ENCODE measurements at places on chromosomes 3 and 15.

- DNase-seq = no peak
Observed at GRCh38 chr3:105414841-105415240, 48.1 kb downstream of the ALCAM start.

- DNase-seq = no peak
Observed at GRCh38 chr3:144553301-144553700, 581.7 kb downstream of the DIPK2A start.

- no peak for DNase-seq
Observed at GRCh38 chr3:69174871-69175737, 52.7 kb upstream of the LMOD3 start.

DNA sequence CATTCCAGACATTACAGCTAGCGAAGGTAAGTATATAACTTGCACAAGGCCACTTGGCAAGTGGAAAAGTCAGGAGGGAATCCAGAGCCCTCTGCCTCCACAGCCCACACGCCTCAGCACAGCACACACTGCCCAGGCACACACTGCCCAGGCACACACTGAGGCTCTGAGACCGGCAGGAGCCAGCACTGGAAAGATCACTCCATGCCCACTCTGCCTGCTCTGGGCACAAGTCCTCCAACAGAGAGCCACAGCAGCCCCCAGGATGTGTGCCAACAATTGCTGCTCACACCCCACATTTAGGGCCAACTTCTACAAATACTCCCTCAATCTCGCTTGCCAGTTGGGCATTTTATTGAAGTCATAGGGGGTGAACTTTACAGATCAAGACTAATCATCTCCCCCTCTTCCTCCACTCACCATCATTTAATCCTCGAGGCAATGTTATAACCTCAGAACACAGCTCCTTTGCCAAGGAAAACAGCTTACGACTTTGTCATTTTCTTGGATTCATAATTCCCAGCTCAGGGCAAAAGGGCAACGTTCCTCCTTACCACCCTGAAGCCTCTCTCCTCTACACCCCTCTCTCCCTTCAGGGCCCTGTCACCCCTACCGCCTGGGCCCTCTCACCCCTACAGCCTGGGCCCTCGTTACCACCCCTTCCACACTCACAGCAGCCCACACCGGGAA, 53.0 kb upstream of the TPM1 start:
- DNase-seq = no peak

DNA sequence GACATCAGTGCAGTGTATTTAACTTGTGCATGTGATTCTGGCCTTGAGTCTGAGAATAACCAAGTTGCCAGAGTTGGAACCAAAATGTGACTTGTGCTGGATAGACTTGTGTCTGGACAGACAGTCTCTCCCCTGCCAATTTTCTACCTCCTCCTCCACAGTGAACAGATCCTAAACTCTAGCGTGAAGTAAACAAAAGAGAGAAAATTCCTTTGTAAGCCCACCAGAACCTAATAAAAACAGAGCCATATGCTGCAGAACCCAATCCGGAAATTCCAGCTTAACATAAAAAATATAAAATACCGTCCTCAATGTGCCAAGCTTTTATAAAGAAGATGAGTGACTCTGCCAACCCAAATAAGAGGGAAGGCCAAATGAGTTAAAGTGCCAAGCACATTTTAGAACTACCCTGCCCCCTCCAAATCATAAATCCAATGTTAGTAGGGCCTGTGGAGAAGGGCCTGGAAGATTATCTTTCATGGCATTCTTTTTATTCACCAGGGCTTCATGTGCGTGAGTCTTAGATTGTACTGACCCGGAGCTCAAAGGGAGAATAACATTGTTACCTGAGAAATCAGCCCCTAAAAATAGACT, 344.6 kb upstream of the PROK2 start:
- no peak for DNase-seq

DNA sequence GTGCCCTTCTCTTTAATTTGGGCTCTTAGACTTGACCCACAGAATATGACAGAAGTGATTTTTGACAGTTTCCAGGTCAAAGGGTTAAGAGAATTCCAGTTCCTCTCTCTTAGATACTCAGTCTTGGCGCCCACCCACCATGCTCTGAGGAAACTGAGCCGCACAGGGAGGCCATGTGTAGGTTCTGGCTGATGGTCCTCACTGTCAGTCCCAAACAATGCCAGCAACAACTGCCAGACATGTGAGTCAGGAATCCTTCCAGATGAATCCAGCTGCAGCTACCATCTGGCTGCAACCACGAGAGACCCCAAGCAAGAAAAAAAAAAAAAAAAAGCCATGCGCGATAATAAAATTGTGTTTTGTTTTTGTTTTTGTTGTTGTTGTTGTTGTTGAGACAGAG, 326.6 kb downstream of the MAGI1 start:
- no peak for DNase-seq

- peak; percentile 80 for DNase-seq
Observed at GRCh38 chr3:72152551-72153476, 367.9 kb upstream of the PROK2 start.

GRCh38 chr15:50773389-50773788, 7.9 kb upstream of the SPPL2A start:
- no peak for DNase-seq

- no peak for DNase-seq
Observed at GRCh38 chr3:132262956-132263355, 54.3 kb upstream of the ACP3 start.

GRCh38 chr3:48661501-48662144, 1.1 kb downstream of the CELSR3 start:
- DNase-seq = peak; percentile 68

DNA sequence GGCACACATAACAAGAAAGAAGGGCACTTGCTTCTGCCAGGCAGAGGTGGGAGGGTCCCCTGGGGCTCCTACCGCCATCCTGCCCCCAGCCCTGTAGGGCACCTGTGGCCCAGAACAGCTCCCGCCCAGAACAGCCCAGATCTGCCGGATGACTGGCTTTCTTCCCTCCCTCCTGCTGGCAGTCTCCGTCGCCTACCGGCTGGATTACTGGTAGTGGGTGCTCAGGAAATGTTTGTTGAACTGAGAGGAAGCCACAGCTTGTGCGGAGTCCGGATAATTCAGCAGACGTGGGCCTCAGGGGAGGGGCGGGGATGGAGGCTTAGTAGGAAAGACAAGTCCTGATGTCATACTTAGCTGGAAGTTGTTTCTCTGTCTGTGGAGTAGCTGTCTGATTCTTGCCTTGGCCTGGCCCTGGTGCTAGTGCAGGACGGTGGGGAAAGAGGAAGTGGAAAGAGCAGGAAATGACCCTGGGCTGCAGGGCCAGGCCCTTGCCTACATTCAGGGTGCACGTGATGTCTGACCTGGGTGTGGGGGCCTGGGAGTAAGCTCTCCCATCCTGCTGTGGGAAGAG, 6.7 kb downstream of the CCDC9B start:
- DNase-seq = no peak

DNA sequence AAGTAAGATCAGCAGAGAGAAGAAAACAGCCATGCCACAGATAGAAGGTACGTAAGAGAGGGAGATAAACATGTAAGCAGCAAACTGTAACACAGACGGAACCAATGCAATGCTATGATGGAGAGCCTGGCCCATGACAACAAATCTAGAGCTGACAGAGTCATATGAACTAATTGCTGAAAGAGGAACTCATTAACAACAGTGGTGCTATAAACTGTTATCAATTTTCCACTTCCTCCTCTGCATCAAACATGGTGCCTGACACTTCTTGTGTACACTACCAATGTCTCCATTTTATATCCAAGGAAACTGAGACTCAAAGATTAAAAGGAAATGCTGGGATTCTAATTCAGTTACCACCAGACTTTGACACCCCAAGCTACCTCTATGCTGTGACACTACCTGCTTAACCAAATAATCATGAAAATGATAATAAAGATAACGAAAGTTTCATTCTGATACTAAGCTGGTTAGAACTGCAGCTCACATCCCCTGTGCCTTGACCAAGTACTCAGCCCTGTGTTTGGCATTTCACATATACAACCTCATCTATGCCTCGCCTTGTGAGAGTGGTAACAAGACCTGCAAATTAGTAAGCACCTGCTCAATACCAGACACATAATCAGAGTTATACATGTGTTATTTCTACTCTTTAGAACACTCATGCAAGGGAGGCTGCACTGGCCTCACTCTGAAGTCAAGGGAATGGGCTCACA, 79.3 kb downstream of the ANO10 start:
- DNase-seq = no peak

- DNase-seq = no peak
Observed at GRCh38 chr3:98759629-98760028, 3.5 kb upstream of the ST3GAL6 start.

GRCh38 chr3:56467801-56468183, 475 bp downstream of the ERC2 start:
- DNase-seq = no peak

DNA sequence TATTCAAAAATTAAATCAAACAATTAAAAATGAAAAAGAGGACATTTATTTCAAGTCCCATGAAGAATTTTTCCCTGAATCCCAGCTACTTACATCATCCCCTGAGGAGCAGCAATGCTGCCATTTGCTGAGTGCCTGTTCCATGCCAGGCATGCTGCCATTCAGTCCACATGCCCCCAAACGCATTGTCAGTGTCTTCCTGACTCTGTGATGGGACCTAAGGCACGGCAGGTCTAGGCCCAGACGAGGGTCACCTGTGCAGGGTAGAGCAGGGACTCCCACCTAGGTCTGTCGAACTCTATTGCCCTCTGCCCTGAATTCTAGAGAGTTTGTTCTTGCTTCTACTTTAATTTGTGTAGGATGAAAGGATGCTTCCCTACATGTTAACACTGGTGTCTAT, 7.0 kb downstream of the PSTPIP1 start:
- DNase-seq = no peak

DNA sequence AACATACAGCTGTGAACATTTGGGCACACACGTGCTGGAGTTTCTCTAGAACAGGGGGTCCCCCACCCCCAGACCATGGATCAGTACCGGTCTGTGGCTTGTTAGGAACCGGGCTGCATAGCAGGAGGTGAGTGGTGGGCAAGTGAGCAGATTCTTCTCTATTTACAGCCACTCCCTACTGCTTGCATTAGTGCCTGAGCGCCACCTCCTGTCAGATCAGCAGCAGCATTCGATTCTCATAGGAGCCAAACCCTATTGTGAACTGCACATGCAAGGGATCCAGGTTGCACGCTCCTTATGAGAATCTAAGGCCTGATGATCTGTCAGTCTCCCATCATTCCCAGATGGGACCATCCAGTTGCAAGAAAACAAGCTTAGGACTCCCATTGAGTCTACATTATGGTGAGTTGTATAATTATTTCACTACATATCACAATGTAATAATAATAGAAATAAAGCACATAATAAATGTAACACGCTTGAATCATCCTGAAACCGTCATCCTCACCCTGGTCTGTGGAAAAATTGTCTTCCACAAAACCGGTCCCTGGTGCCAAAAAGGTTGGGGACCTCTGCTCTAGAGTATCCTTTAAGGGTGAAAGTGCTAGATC, 25.8 kb downstream of the CHRM5 start:
- DNase-seq = no peak

DNA sequence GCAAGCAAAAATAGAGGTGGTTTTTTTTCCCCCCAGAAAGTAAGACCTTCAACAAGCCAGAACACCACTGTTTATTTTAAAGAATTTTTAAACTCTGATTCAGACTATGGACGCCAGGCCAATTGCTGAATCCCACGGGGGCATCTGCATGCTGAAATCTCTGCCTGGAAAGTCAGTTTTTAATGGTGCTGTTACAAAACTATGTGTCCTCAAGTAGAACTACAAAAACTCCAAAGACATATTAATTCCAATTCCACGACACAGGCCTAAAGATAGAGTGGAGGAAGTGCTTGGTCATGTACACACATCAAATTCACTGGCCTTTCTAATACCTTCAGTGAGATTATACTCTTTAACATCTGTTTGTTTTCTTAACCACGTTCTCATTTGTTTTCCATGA, 490.5 kb upstream of the NR2F2 start:
- DNase-seq = no peak

DNA sequence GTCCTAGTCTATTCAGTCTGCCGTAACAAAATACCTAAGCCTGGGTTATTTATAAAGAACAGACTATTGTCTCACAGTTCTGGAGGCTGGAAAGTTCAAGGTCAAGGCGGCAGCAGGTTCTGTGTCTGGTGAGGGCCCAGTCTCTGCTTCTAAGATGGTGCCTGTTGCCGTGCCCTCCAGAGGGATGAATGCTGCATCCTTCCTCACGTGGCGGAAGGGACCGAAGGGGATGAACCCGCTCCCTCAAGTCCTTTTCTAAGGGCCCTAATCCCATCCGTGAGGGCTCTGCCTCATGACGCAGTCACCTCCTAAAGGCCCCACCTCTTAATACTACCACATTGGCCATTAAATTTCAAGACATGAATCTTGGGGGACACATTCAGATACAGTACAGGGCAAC, 133.7 kb downstream of the CHSY1 start:
- no peak for DNase-seq

- no peak for DNase-seq
Observed at GRCh38 chr3:183158113-183158512, 4.4 kb downstream of the LAMP3 start.

- no peak for DNase-seq
Observed at GRCh38 chr3:33547101-33547500, 106.9 kb upstream of the UBP1 start.

- DNase-seq = no peak
Observed at GRCh38 chr3:109548192-109548938, 211.0 kb upstream of the DPPA4 start.

- no peak for DNase-seq
Observed at GRCh38 chr3:76664816-76665215, 375.1 kb upstream of the ROBO2 start.

DNA sequence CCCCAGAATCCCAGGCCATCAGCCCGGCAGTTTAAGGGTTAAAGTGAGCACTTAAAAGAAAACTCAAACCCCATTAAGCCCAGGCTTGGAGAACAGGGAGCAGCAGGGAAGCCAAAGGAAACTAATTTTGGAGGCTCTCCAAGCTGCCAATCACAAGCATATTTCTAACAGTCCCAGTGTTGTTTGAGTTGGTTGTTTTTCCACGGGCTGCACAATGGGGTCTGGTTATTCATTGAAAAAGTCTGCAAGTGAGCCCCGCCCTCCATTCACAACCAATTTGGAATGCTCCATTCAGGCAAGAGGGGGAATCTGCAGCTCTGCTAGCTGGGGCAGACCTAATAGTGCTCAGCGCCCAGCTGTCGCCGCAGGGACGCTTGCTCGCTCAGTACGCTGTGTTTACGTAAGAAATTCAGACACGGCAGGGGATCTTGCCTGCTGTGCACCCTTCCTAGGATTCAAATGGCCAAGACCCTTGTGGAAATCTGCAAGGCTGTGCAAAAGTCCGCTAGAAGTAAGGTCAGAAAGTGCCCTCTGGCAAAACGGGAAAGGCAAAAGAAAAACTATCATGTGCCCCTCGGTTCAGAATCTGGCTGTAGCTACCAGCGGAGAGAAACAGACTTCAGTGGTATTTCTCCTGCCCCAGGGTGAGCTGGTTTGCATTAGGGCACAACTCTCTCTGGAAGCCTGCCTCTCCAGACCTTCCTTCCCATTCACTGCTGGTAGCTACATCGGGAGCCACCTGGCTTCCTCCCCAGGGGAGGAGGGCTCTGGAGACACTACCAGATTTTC, 11.0 kb downstream of the ETV5 start:
- DNase-seq = peak; percentile 93

DNA sequence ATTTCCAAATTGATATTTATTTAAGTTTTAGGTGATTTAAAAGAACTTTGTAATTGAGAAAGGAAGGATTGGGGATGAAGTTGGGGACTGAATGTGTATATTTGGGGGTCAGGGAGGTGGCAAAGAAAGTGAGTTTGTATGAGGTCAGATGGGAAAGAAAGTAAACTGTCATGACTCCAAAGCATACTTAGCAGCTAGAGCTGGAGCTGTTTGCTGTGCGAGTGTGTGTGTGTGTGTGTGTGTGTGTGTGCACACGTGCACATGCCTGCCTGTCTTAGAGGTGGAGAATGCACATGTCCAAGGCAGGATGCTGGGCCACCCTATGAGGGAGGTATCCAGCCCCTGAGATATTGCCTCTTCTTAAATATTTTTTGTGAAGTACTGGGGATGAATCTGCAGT, 21.0 kb downstream of the BOC start:
- DNase-seq = no peak
